Right atrium auricular region (tissue), 2 donors: ENCODE measurements at places on chromosomes 11 and 22.

GRCh38 chr11:132555617-132556016, 976.7 kb downstream of the OPCML start:
- DNase-seq: no peak

DNA sequence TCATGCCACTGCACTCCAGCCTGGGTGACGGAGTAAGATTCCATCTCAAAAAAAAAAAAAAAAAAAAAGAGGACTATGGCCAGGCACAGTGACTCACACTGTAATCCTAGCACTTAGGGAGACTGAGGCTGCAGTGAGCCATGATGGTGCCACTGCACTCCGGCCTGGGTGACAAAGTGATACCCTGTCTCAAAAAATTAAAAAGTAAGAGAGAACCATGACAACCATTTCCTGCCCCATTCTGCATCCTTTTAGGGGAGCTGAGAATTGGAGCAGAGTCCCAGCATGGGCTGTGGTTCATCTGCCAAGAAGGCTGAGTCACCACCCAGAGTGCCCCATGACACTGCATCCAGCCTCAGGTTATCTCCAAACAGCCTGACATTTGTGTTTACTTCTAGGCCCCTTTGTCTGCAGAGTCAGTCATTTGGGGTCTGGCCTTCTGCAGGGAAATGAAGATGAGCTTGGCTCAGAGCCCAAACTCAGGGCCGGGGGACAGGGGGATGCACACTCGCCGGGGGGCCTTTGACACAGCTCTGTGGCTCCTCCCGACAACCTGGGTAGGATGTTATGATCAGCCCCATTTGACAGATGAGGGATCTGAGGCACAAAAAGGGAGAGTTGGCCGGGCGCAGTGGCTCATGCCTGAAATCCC, 4.7 kb downstream of the CSDC2 start:
- DNase-seq: no peak

- no peak for DNase-seq
Measured at GRCh38 chr11:57131080-57131790, 50.5 kb upstream of the LRRC55 start.

DNA sequence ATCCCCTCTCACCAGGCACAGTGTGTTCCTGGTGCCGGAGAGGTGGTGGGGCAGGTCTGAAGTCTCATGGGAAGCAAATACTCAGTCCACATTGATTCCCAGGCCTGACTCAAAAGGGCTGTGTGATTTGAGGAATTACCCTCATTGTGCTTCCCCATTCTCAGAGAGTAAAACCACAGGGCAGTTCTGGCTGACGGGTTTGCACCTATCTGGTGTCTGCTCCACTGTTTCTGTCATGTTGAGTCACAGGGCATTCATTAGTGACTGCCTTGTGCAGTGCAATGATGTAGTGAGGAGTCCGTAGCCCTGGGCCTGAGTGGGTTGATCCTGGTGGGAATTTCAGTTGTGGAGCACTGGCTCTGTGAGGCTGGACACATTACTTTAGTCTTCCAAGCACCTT, 85.2 kb upstream of the ARHGAP20 start:
- no peak for DNase-seq

- no peak for DNase-seq
Measured at GRCh38 chr11:15615398-15616096, 500.8 kb downstream of the INSC start.

GRCh38 chr11:134046681-134047449, 22.0 kb upstream of the JAM3 start:
- DNase-seq: no peak

DNA sequence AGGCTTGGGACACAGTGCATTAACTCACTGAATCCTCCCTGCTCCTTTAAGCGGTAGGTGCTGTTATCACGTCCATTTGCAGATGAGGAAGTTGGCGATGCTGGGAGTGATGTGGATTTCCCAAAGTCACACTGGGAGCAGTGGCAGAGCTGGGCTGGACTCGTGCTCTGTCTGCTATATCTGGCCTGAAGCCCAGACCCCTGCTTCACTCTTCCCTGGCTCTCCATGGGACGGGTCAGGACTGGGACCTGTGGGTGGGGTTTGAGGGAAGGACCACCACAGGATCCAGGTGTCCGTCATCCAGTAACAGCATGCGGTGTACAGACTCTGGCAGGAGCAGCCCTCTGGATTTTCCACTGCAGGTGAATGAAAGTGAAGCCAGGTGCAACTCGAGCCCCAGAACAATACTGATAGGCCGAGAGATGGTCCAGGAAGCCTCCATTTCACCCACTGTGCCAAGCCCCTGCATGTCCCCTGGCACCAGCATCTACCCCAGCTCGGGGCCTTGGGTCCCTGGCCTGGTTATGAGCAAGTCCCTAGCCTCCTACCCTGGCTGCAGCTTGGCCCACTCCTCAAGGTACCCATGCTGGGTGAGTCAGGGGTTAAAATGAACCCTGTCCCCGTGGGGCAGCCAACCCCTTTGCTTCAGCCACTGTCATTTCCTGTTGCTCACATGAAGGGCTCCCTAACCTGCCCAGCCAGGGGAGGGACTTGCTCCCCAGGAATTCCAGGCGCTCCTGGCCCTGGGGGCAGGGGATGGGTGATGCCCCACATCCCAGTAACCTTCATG, 4.2 kb downstream of the USP2 start:
- no peak for DNase-seq

- DNase-seq: no peak
Measured at GRCh38 chr11:118153516-118153915, 893 bp upstream of the SCN4B start.

GRCh38 chr11:118883368-118884071, at the start of gene CXCR5:
Gene CXCR5, plus strand, starts transcription at chr11:118883892. Its CDS starts 50 bp downstream, at chr11:118883942.
- no peak for DNase-seq

GRCh38 chr11:77144196-77144856, 16.3 kb downstream of the MYO7A start:
- no peak for DNase-seq

GRCh38 chr11:2250041-2250440, 20.3 kb downstream of the ASCL2 start:
- no peak for DNase-seq

DNA sequence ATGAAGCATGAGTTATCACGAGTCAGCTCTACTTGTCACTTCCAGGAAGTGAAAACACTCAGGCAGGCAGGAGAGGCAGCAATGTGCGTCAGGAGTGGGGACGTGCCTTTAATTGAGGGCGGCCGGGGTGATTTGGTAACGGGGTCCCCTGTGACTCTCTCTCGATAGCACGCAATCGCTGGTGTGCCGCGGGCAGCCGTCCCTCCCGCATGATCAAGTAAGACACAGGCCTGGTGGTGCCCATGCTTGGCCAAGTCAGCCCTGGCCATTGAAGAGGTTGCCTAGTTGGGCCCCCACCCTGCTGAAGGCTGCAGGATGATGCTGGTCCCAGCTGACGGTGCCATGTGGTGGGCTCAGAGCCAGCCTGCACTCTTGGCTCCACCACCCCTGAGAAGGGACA, 29.7 kb downstream of the CACNG2 start:
- DNase-seq: no peak

DNA sequence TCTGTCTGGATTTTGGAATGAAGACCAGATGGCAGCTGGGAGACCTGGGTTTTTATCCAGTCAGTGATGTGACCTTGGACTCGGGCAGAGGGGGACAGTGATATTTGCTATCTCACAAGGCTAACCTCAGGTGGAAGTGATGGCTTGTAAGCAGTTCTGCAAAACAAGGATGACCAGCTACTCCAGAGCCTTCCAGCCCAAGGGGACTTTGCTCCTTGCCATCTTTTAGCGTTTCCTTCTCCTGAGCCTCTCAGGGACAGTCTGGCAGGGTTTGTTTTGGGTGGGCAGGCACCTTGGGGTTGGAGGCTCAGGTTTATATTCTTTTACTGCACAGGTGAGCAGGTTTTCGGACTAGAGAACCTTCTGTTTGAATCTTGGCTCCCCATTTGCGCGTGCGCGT, 9.5 kb upstream of the OSBP2 start:
- no peak for DNase-seq

- no peak for DNase-seq
Measured at GRCh38 chr11:35856756-35857155, 87.1 kb upstream of the LDLRAD3 start.

- no peak for DNase-seq
Measured at GRCh38 chr11:114183044-114183511, 113.1 kb upstream of the NNMT start.

DNA sequence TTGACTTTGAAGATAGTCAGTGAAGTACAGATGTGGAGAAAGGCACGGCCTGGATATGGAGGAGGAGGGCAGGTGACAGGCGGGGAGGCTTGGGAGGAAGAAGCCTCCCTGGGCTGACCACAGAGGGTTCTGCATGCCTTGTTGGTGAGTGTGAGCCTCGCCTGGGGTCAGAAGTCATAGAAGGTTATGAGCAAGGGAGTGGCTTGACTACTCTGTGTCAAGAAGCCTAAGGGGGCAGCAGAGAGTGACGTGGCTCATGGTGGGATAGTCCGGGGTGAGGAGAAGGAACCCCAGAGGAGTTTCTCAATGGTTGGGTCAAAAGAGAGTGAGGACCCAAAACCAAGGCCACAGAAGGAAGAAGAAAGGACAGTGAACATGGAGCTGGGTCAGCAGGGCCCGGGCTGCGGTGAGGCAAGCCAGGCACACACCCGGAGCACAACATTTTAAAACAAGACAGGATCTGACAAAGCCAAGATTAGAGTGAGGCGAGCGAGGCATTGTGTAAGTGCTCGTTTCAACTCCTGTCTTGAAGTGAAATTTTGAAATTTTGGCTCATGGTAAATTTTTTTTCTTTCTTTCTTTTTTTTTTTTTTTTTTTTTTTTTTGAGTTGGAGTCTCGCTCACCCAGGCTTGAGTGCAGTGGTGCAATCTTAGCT, 31.9 kb downstream of the PDGFB start:
- no peak for DNase-seq

DNA sequence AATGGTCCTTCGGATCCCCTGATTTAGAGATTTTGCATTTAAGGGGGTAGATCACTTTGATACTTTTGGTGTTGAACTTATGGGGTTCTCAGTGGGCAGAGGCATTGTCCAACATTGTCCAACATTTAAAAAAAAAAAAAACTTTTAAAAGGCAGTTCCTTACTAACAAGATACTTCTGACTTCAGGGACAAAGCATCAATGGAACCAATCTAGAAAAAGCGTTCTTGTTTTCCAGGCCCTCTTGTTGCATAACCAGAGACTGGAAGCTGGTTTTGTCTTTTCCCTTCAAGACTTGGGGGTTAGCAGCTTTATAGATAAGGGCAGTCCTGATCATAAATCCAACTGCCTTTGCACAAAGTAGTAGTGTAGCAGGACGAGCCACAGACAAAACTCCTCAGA, 40.4 kb downstream of the ACER3 start:
- DNase-seq: no peak

GRCh38 chr11:35359321-35360054, 59.9 kb downstream of the SLC1A2 start:
- DNase-seq: no peak

GRCh38 chr11:75565221-75565814, 3.3 kb downstream of the SERPINH1 start:
- peak; percentile 77 for DNase-seq

- no peak for DNase-seq
Measured at GRCh38 chr11:40292721-40293508, 1166.5 kb downstream of the LRRC4C start.

DNA sequence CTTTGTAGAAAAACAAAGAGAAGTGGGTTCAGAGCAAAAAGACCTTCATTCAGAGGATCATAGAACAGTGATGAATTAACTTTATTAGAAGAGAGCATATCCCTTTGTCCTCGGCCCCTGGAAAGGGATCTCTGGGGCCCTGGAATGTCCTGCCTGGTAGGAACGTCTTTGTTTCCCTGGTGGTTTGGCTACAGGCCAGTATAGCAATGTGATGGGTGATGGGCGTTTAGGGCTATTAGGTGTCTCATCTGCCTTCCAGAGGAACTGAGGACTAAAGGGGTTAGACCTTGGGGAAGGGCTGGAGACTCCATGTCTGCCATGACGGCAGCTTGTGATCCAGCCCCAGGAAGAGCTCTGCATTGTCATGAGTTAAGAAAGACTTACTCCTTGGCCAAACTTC, 9.1 kb downstream of the APOL4 start:
- DNase-seq: no peak

GRCh38 chr11:31802609-31802989, 8.5 kb downstream of the PAX6 start:
- no peak for DNase-seq

DNA sequence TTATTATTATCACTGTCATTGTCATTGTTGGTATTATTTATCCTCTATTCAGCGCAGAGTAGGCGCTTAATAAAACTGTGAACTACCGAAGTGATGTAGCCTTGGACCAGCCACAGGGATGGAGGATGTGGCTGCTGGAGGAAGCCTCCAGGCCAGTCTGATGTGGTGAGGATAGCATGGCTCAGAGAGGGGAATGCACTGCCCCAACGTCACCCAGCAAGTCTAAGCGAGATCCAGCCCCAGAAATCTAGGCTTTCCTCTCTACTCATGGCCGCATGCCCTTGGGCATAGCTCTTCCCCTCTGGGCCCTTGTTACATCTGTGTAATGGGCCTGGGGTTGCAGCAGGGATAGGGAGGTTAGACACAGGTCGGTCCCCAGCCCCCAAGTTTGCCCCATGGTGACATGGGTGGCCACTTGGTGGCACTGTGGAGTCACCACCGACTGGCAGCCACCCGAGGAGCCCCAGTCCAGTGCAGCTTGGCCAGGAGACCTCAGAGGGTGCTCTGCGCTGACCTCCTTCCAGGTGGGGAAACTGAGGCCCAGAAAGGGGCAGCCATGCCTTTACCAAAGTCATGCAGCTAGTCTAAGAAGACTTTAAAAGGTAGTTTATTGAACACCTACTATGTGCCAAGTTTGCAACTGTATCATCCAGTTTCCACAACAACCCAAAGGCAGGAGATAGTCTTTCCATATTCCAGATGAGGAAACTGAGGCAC, 395.7 kb downstream of the MN1 start:
- DNase-seq: no peak

DNA sequence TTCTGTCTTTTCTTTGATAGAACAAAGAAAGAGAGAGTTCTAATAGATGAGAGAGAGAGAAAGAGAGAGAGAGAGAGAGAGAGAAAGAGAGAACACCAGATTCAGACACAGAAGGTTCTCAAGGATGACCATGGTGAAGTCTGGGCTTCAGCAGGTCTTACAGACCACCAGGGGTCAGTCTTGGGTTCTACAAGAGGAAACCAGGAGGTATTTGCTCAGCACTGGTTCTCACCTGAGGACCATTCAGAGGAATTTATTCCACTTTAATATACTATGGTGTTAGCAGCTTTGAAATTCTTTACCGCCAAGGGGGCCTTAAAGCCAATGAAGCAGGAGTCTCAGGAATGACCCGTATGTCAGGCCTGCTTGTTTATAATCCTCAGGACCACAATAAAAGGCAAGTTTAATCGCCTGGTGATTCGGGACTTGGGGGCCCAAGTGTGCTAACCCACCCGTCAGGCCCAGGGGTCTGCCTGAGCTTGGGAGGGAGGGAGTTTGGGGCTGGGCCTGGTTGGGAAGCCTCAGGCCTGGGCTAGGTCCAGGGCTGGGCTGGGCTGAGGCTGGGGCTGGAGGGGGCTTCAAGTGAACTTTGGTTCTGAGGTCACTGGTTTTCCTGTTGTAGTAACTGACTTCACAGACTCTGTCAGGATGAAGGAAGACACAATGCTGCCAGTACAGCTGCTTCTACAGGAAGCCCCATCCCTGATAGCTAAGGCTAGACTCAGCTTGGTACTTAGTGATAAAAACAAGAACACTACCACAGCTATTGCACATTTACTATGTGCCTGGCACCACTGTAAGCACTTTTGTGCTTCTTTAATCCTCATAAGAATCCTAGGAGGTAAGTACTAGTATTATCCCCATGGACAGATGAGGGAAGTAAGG, 179.2 kb upstream of the ZBED5 start:
- no peak for DNase-seq

GRCh38 chr22:24554313-24555164, at the start of gene GUCD1:
Gene GUCD1, minus strand, starts transcription at chr22:24555138. Its CDS starts 147 bp downstream, at chr22:24554991.
- no peak for DNase-seq

GRCh38 chr11:12272821-12273617, 104.4 kb upstream of the PARVA start:
- no peak for DNase-seq

GRCh38 chr22:46686221-46687047, 51.6 kb downstream of the CERK start:
- no peak for DNase-seq
